ENCODE measurements at places on chromosomes 3 and 15. TPM values are rescaled to one million over a fixed set of nuclear protein-coding genes. Genes with fewer than 3 reads are reported as not detected.

GRCh38 chr15:66163553-66163952, 90.0 kb downstream of the MEGF11 start:
- no peak for DNase-seq

DNA sequence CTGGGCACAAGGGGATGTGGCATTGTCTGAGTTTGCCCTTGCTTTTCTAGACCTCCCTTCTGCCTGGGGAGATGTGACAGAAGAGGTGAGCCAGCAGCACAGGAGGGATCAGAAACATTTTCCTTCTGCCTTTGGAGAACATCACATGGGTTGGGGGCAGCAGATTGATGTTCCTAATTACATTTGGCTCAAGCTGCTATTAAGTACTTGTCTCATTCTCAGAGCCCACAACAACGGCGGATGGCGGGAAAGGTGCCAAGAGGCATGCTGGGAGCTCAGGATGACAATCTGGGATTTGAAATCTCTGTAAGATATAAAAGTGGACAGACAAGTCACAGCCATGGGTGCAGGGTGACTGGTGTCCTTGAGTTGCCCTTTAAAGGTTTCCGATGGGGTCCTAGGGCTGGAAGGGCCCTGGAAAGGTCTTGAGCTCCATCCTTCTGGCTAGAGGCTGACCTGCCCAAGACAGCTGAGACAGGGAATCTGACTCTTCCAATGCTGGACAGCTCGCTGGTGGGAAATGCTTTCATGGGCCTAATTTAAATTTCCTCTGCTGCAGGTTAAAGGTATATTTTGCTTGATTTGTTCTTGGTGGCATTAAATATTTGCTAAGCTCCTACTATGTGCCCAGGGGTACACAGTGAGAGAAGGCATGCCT, 2.4 kb upstream of the CORO2B start:
- DNase-seq: no peak

GRCh38 chr3:77601823-77602415, 562.0 kb downstream of the ROBO2 start:
- DNase-seq: no peak

DNA sequence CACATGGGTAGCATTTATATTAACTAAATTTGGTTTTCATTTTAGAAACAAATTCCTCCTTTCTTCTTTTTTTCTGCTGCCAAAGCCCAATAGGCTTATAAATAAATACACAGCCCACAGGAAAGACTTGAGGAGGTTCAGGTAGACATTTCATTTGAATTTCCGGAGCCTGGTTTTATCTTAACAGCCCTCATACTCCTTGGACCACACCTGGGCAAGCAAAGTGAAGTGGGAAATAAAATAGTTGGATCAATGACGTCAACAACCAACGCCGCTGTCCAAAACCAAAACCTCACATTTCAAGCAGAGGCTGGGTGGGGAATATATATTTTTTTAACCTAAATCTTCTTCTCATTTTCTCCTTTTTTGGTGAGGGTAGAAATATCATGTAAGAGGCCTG, 53.2 kb downstream of the RFTN1 start:
- no peak for DNase-seq

BFSP2 gene
- not detected for total RNA-seq

DNA sequence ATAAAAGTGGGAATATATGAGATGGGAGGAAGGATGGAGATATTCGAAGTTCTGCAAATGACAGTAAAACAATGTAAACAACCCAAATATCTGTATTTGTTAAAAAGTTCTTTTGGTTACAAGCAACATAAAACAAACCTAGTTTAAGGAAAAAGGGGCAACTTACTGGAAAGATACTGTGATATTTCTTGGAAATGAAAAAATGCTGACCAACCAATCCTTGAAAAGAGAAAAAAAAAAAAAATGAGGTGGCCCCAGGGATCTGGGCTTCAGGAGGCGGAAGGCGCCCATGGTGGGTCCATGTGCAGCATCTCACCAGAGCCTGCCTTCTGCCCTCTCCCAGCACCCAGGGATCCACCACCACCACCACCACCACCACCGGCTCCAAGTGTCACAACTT, 59.1 kb downstream of the VGLL4 start:
- no peak for DNase-seq

EPHB1 gene
- 5.3 TPM for total RNA-seq

GRCh38 chr3:100033903-100034471, 80.3 kb downstream of the FILIP1L start:
- DNase-seq: no peak
